DND-41 (cell line): ENCODE measurements at places on chromosomes 7 and 10.
A peak's percentile ranks its signal among the peaks of the same experiment; 100 is the strongest.

- no peaks in the 10 kb centered on the region for H3K36me3 ChIP-seq
- no peaks in the 10 kb centered on the region for H3K4me1 ChIP-seq
- no peak overlapping the region for H3K27ac ChIP-seq
Measured at GRCh38 chr10:114654822-114655575, 3.1 kb downstream of the ABLIM1 start.

GRCh38 chr7:24560772-24561171 lies 12.5 kb upstream of the PALS2 start:
- no peak for DNase-seq
- H3K36me3 ChIP-seq: no peaks in the 10 kb centered on the region
- H3K27ac ChIP-seq: no peak overlapping the region

- DNase-seq: peak; percentile 58
- H3K36me3 ChIP-seq: no peaks in the 10 kb centered on the region; the same call in 1 of the 2 replicates
- H3K27ac ChIP-seq: peak overlapping the region; percentile 55; the same call in 1 of the 2 replicates
- H3K27me3 ChIP-seq: no peaks in the 10 kb centered on the region
- H3K4me1 ChIP-seq: peaks cover 26% of the 10 kb centered on the region
- H3K4me3 ChIP-seq: no peak overlapping the region
Measured at GRCh38 chr10:77898323-77899079, 28.1 kb downstream of the DLG5 start.

DNA sequence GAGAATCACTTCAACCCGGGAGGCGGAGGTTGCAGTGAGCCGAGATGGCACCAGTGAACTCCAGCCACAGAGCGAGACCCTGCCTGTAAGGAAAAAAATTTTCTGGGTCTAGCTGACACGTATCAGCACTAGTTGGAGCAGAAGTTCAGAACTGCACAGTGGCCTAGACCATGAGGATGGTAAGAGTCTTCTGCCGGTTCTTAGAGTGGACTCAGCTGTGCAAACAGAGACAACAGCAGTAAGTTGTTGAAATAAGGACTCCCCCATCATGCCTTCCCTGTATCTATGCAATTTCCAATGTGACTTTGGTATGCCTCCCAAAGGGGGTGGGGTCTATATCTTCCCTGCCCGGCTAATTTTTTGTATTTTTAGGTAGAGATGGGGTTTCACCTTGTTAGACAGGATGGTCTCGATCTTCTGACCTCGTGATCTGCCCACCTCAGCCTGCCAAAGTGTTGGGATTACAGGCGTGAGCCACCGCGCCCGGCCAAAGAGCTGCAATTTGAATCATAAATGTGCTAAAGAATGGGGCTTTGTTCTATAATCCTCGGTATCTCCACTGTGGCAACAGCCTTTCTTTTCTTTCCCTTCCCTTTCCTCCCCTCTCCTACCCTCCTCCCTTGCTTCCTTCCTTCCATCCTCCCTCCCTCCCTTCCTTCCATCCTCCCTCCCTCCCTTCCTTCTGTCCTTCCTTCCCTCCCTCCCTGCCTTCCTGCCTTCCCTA lies 14.5 kb upstream of the RNF216 start:
- H3K4me1 ChIP-seq: no peaks in the 10 kb centered on the region
- no peak overlapping the region for H3K4me3 ChIP-seq
- no peaks in the 10 kb centered on the region for H3K27me3 ChIP-seq
- H3K36me3 ChIP-seq: no peaks in the 10 kb centered on the region
- no peak overlapping the region for H3K27ac ChIP-seq

GRCh38 chr10:50397312-50398140 lies 146.2 kb upstream of the ASAH2 start:
- H3K27me3 ChIP-seq: no peaks in the 10 kb centered on the region
- H3K27ac ChIP-seq: no peak overlapping the region
- DNase-seq: no peak
- H3K4me3 ChIP-seq: no peak overlapping the region
- H3K4me1 ChIP-seq: no peaks in the 10 kb centered on the region

DNA sequence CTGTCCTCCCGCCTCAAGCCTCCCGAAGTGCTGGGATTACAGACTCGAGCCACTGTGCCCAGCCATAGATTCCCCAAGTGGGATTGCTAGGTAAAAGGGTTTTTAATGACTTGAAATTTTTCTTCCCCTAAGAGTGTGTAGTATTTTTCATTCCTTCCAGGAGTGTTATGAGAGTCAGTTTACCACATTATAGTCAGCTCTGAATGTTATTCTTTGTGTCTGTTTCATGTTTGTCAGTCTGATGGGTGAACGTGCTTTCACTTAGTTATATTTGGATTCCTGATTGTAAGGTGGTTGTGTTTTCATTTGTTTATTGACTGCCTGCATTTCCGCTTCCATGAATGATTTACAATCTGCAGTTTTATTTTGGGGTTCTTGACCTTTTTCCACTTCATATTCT lies 6.3 kb downstream of the ZNF212 start:
- H3K4me1 ChIP-seq: peaks cover 10% of the 10 kb centered on the region
- no peak overlapping the region for H3K27ac ChIP-seq
- H3K36me3 ChIP-seq: peaks cover 40% of the 10 kb centered on the region
- H3K27me3 ChIP-seq: no peaks in the 10 kb centered on the region
- no peak for DNase-seq

GRCh38 chr10:76738991-76739390 lies 898.6 kb downstream of the KCNMA1 start:
- no peak for DNase-seq
- no peaks in the 10 kb centered on the region for H3K36me3 ChIP-seq
- H3K4me3 ChIP-seq: no peak overlapping the region
- no peaks in the 10 kb centered on the region for H3K27me3 ChIP-seq
- no peaks in the 10 kb centered on the region for H3K4me1 ChIP-seq
- no peak overlapping the region for H3K27ac ChIP-seq

- no peak overlapping the region for H3K4me3 ChIP-seq
- H3K36me3 ChIP-seq: no peaks in the 10 kb centered on the region
- no peak overlapping the region for H3K27ac ChIP-seq
- no peaks in the 10 kb centered on the region for H3K27me3 ChIP-seq
Measured at GRCh38 chr10:1368842-1369171, 312.6 kb downstream of the WDR37 start.
